Tibial nerve (tissue), 4 donors: ENCODE measurements at places on chromosomes 11 and 22. TPM values are rescaled to one million over a fixed set of nuclear protein-coding genes. Genes with fewer than 3 reads are reported as not detected.

PRG3 gene
- not detected for total RNA-seq

OPCML gene
- total RNA-seq: 2.6 TPM

CASP4 gene
- total RNA-seq: 84.8 TPM

APOL5 gene
- not detected for total RNA-seq

SLC25A45 gene
- total RNA-seq: 22.5 TPM

CADM1 gene
- total RNA-seq: 49.8 TPM

PDE2A gene
- 45.3 TPM for total RNA-seq
